Spinal cord (tissue), 10 donors: ENCODE measurements at places on chromosomes 12 and 14.

DNA sequence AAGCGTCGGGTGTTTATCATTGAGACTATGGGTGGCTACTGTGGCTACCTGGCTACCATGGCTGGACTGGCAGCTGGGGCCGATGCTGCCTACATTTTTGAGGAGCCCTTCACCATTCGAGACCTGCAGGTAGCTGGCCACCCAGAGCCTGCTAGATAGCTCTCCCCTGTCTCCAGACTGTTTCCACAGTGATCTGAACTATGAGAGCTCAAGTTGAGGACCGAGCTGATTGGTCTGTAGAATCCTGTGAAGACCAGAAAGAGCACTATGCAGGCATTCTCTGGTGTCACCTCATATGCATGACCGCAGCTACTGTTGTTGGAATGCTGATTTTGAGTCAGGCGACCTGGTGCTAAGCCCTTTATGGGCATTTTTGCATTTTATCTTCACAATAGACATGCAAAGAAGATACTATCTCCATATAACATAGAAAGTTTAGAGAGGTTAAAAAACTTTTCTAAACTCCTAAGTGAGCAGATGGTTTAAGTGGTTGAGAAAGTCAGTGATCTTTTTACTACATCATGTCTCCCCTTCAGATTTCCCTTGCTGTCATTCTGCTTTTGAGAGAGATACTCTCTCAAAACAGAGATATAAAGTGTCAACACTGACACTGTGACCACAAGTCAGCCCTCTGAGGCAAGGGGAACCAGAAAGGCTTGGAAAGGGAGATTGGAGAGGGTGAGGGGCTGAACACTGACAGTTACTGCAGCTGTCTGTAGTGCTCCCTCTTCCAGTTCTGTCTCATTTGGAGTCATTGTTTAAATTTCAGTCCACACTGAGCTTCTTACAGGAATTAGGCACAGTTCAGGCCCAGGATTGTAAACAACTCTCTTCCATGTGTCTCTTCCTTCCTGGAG, 14.3 kb downstream of the ASB8 start:
- no peaks in the 10 kb centered on the region for H3K27me3 ChIP-seq
- H3K27ac ChIP-seq: no peak overlapping the region
- no peak overlapping the region for H3K4me3 ChIP-seq
- DNase-seq: no peak
- H3K4me1 ChIP-seq: no peaks in the 10 kb centered on the region

- H3K4me3 ChIP-seq: no peak overlapping the region
- peaks cover 35% of the 10 kb centered on the region for H3K36me3 ChIP-seq
- H3K27me3 ChIP-seq: no peaks in the 10 kb centered on the region
- peaks cover 11% of the 10 kb centered on the region for H3K4me1 ChIP-seq
- H3K27ac ChIP-seq: no peak overlapping the region
Measured at GRCh38 chr12:108564724-108565123, 2.3 kb downstream of the ISCU start.

- no peak for DNase-seq
- H3K27ac ChIP-seq: peak overlapping the region; percentile 77
- no peak overlapping the region for H3K4me3 ChIP-seq
- H3K36me3 ChIP-seq: peaks cover 3% of the 10 kb centered on the region
- no peaks in the 10 kb centered on the region for H3K4me1 ChIP-seq
Measured at GRCh38 chr12:15629108-15629507, 160.1 kb downstream of the EPS8 start.

DNA sequence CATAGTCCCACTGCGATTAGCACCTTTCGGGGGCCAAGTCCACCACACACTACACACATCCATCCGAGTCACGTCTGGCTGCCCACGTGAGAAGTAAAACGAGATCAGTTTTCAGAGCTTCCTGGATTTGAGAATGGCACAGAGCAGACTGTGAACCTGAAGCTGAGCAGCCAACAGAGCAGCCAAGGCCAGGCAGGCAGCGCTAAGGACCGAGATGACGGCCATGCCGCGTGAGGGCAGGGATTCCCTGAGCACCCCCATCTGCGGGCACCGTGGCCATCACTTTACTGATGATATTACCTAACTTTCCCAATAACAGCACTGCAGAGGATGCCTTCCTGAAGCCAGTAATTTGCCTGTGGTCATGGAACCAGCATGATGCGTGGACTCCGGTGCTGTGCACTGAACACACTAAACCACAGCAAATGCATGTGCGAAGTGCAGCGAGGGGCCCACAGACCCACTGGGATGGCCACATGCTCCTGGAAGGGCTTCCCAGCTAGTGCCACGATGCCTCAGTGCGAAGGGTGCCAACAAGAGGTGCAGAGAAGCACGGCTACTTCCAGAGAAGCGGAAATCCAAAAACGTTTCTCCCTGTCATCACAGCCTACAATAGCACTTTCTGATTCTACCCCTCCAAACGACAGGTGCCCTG, 56.0 kb downstream of the RNF34 start:
- DNase-seq: no peak
- H3K27ac ChIP-seq: no peak overlapping the region
- H3K4me1 ChIP-seq: peaks cover 32% of the 10 kb centered on the region
- no peak overlapping the region for H3K4me3 ChIP-seq
- H3K27me3 ChIP-seq: no peaks in the 10 kb centered on the region

DNA sequence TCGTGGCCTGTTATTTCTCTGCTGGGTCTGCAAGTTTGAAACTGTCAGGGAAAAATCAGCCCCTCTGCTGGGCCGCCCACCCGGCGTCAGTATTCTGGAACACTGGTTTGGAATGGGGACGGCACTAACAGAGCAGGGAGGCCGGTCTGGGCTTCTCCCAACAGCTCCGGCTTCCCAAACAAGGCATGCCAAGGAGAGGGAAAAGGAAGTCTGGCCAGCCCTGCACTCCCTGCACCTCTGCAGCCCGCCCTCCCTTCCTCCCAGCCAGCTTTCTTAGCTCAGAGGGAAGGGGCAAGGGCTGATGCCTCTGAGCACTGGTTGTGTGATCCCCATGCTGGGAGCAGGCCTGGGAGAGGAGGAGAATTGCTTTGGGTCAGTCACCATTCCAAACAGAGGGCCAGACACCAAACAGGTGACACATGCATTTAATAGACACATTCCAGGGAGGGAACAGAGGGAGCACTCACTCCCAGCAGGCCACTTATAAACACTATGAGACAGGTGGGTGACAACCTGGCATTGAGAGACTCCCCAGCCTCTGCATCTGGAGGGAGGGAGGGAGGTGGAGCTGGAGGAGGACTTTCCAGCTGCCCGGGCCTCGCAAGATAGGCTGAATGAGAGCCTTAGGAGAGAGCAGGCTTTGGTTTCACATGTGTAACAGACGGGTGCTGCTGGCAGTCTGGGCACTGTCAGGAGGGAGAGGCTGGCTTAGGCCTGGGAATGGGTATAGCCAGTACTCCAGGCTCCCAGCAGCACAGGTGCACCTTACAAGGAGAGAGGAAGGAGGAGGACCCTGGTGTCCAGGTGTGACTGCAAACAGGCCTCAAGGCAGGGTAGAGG, 10.3 kb downstream of the KRT75 start:
- no peak overlapping the region for H3K4me3 ChIP-seq
- peak; percentile 26 for DNase-seq
- H3K27me3 ChIP-seq: no peaks in the 10 kb centered on the region

- H3K27me3 ChIP-seq: no peaks in the 10 kb centered on the region
- H3K36me3 ChIP-seq: no peaks in the 10 kb centered on the region
- H3K4me3 ChIP-seq: no peak overlapping the region
- peak overlapping the region; percentile 19 for H3K27ac ChIP-seq
Measured at GRCh38 chr14:22500954-22501726, 87.9 kb downstream of the DAD1 start.

GRCh38 chr12:632102-632696, 31.0 kb downstream of the NINJ2 start:
- H3K4me3 ChIP-seq: no peak overlapping the region
- no peak for DNase-seq
- no peaks in the 10 kb centered on the region for H3K4me1 ChIP-seq

- H3K36me3 ChIP-seq: no peaks in the 10 kb centered on the region
- H3K27ac ChIP-seq: no peak overlapping the region
- DNase-seq: no peak
- H3K4me1 ChIP-seq: no peaks in the 10 kb centered on the region
- no peak overlapping the region for H3K4me3 ChIP-seq
Measured at GRCh38 chr14:91873471-91874415, 6.4 kb upstream of the TC2N start.

DNA sequence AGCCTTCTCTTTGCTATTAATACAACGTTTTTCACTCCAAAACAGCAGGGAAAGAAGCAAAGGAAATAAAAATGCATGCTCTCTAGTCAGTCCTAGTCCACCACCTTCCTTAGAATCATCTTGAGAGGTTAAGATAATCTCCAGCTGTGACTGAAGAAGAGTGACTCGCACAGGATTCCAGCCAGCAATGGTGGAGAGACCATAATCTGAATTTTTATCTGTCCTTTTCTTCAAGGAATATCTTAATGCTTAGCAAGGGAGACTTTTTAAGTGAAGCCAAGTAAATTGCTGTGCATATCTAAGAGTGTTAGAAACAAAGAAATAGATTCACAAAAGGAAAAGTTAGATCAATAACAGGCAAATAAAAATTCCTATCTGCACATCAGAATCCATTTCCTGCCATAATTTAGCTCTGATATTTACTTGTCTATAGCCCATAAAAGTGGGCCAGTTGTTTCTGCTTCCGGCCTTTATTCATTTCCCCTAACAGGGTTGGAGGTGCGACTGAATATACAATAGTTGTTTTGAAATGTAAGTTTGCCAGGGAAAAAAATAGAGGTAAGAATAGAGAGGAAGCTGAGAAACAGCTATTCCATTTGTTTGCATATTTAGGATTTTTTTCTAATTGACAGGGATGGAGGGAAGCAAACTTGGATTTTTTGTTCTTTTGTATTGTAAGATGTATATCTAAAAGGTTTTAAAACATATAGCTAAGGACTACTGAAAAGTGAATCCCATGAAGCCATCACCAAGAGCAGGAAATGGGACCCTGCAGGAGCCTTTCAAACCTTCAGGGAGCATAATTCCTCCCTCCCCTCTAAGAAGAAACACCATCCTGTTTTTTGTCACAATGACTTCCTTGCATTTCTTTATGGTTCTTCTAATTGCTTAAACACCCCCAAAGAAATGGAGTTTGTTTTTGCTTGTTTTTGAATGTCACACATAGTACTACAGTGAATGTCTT, 154.0 kb downstream of the ITPR2 start:
- H3K4me1 ChIP-seq: no peaks in the 10 kb centered on the region
- no peak for DNase-seq
- no peaks in the 10 kb centered on the region for H3K36me3 ChIP-seq
- no peak overlapping the region for H3K27ac ChIP-seq
- no peak overlapping the region for H3K4me3 ChIP-seq

DNA sequence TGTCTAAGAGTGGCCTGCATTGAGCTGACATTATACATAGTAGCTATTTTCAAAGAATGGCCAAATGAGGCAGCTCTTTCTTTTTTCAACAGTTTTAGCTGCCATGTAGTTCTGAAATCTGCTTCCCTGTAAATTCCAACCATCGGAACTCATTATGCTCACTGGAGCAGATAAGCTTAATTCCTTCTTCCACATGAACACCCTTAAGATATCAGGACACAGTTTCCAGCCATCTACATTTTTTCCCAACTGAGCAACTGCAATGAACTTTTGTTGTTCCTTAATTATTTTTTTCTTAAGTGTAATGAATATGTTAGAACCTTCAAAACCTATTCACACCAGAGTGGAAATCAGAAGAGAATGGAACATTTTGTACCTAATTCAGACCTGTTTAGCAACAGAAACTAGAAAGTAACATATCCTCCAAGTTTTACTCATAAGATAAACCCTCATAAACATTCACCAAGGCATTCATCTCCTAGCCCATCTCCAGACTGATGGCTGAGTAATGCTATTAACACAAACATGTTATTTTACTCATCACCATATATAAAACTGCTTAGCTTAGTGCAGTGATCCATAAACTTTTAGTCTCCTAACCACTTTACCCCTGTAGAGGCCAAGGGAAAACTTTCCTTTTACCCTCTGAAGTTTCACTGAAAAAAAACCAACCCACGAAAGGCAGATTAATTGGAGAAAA, 296.1 kb upstream of the SYT1 start:
- H3K27me3 ChIP-seq: no peaks in the 10 kb centered on the region
- H3K4me1 ChIP-seq: no peaks in the 10 kb centered on the region
- no peaks in the 10 kb centered on the region for H3K36me3 ChIP-seq
- no peak overlapping the region for H3K4me3 ChIP-seq
- H3K27ac ChIP-seq: no peak overlapping the region

GRCh38 chr14:92584220-92584619, 70.6 kb downstream of the RIN3 start:
- no peaks in the 10 kb centered on the region for H3K36me3 ChIP-seq
- H3K27me3 ChIP-seq: no peaks in the 10 kb centered on the region
- H3K4me3 ChIP-seq: no peak overlapping the region
- no peak for DNase-seq
- no peaks in the 10 kb centered on the region for H3K4me1 ChIP-seq
- H3K27ac ChIP-seq: no peak overlapping the region

GRCh38 chr12:76177821-76178220, 93.3 kb upstream of the NAP1L1 start:
- no peaks in the 10 kb centered on the region for H3K4me1 ChIP-seq
- no peaks in the 10 kb centered on the region for H3K36me3 ChIP-seq
- no peak overlapping the region for H3K27ac ChIP-seq
- H3K27me3 ChIP-seq: no peaks in the 10 kb centered on the region
- no peak for DNase-seq

DNA sequence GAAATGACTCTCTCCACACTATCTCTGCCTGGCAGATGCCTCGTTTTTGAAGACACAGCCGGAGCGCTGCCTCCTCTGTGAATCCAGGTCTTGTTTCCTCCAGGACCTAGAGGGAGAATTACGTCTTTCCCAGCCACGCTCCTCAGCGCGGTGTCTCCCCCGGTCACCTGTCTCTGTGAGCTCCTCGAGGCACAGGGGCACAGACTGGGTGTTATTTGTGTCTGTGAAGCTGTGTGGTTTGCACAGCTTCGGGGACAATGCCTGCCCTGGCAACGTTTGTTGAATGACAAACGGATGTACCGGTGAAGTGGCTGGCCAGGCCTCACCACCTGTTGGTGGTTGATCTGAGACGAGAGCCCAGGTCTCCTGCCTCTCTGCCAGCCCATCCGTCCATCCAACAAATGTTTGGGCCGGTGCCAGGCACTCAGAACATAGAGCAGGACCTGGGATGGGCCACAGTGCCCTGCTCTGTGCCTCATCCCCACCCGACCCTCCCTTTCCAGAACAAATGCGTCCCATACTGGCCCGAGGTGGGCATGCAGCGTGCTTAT, 6.1 kb downstream of the PTPN6 start:
- no peak overlapping the region for H3K4me3 ChIP-seq
- H3K27ac ChIP-seq: no peak overlapping the region
- H3K36me3 ChIP-seq: peaks cover 13% of the 10 kb centered on the region
- no peaks in the 10 kb centered on the region for H3K27me3 ChIP-seq

GRCh38 chr14:103547941-103548462, 14.5 kb downstream of the BAG5 start:
- no peak overlapping the region for H3K4me3 ChIP-seq
- no peak overlapping the region for H3K27ac ChIP-seq
- DNase-seq: no peak
- H3K4me1 ChIP-seq: peaks cover 91% of the 10 kb centered on the region
- H3K36me3 ChIP-seq: peaks cover 34% of the 10 kb centered on the region
